ENCODE measurements at places on chromosomes 13 and 19.
A peak's percentile ranks its signal among the peaks of the same experiment; 100 is the strongest.

- DNase-seq = no peak
Observed at GRCh38 chr13:56586976-56587375, 553.7 kb upstream of the PRR20A start.

- no peak for DNase-seq
Observed at GRCh38 chr19:5358173-5358800, 17.7 kb upstream of the PTPRS start.

- DNase-seq = peak; percentile 91
Observed at GRCh38 chr19:47273313-47274070, 1.2 kb upstream of the INAFM1 start.

DNA sequence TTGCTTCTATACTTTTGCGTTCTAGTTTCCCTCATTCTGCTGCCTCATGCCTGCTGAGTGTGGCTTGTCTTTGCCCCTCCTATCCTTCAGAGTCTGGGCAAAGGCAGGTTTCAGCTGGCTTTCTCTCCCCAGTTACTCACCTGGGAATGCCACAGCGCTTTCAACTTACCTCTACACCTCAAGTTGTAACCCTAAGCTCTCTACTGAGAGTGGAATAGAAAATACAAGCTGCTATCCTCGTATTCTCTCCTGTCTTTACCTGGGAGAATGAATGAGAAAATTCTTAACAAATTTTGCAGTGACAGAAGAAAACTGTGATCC, 316.3 kb upstream of the KLF12 start:
- DNase-seq = peak; percentile 92

GRCh38 chr13:93345770-93346169, 119.2 kb downstream of the GPC6 start:
- DNase-seq = no peak

DNA sequence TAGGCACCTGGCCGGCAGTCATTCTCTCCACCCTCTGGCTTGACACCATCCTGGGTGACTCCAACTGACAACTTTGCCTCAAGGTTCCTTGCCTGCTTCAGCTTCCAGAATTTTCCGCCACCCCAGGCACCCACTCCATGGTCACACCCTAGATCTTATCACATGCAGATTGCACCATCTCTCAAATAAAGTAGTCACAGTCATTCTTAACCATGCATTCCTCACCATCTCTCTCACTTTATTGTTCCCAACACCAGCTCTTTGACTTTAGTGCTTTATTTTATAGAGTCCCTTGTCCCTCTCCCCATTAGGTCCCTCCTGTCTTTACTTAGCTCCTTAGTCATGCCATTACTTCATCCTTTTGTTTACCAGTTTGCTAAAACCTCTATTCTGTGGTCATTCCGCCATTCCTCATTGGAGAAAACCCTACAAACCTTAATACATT, 351.7 kb downstream of the SPRY2 start:
- peak; percentile 62 for DNase-seq

DNA sequence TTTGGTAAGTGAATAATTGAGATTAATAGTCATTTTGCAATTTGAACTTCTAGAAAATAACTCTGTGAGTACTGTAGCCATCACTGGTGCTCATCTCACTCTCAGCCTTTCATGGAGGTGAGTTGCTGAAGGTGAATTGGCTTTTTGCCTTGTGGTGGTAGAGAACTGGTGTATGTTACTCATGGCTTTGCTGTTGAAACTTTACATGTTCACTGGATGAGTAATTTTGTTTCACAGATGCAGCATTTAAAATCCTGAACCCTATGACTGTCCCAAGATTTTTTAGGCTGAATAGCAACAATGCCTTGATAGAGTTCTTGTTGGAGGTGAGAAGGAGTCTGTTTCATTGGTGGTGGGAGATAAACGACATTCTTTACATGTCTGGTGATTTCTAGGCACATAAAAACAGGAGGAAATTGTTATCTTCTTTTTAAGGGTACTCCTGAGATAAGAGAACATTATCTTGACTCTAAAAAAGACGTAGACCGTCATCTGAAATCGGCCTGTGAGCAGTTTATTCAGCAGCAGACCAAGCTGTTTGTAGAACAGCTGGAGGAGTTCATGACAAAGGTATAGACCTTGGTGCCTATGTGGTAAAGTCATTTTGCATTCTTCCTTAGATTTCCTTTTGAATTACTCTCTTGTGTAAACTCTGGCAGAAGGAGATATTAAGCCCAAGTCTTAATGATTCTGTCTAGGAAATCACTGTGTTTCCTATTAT, 53.9 kb downstream of the COG3 start:
- peak; percentile 94 for DNase-seq

DNA sequence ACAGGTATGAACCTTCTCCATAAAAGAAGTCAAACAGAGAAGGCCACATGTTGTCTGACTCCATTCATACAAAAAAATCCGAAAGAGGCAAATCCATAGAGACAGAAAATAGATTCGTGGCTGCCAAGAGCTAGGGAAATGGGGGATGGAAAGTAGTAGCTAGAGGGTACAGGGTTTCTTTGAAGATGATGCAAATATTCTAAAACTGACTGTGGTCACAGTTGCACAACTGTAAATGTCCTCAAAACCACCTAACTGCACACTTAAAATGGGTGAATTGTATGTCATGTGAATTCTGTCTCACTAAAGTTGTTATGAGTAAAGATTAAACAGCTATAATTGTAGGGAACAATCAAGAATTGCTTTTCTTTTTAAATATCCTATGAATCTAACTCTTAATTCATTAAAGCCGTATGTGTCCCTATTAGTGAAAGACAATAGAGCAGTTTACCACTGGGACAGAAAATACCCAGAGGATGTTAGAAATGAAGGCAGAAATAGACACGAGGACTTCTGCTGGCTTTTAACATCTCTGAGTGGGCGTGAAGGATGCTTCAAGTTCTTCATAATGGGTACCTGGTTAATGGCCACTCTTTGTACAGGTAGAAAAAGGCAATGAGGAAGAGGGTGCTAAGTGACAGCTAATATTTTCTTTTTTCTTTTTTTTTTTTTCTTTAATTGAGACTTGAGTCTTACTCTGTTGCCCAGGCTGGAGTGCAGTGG, 21.2 kb downstream of the INSR start:
- no peak for DNase-seq

DNA sequence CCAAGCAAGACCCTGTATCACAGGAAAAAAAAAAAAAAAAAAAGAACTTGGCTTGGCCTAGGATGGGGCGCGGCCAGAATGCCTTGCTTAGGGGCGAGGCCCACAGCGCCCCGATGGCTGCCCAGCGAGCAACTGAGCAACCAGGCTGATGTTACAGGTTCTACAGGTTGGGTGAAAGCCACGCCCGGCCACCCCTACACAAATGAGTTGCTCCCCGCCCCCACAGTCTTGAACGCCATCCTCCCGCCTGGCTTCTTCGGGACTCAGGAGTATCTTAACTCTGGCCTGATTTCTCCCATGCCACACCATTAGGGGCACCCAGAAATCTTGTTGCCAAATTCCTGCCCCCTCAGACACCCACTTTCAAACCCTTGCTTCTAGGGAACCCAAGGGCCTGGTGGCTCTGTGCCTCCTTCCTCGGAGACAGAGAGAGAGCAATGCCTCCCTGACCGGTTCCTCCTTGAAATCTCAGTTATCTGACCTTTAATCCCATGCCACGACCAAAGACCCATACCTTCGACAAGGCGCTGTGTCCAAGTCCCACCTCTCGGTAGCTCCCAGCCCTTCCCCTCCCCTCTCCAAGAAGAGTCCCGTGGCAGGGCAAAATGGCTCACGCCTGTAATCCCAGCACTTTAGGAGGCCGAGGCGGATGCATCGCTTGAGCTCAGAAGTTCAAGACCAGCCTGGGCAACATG, 1.1 kb upstream of the CBLC start:
- DNase-seq = peak; percentile 100

GRCh38 chr13:52776726-52777125, 37.1 kb upstream of the CNMD start:
- DNase-seq = no peak

DNA sequence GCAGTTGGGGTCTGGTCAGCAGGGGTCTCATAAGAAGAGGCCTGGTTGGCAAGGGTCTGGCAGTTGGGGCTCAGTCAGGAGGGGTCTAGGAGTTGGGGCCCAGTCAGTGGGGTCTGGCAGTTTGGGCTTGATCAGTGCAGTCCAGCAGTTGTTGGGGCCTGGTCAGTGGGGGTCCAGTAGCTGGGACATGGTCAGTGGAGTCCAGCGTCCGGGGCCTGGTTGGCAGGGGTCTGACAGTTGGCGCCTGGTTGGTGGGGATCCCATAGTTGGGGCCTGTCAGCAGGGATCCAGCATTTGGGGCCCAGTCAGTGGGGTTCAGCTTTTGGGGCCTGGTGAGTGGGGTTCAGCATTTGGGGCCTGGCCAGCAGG, 60.5 kb upstream of the TPM4 start:
- no peak for DNase-seq

- no peak for DNase-seq
Observed at GRCh38 chr13:32047793-32048192, 16.2 kb downstream of the FRY start.

DNA sequence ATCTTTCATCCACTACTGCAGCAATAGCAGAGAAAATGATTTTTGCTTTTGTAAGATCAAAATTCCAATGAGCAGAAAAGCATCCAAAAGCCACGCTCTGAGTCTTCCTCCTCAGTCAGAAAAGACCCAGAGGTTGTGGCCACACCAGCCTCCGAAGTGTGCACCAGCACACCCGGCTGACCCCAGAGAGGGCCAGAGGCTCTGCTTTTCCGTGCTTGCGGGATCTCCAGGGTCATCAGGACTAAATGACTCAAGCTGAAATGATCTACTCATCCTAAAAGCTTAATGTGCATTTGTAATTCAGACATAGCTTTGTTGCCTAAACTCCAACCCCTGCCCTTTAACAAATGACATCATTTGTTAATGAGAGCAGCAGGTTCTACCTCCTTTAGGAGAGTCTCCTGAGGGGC, 16.5 kb downstream of the RXFP2 start:
- no peak for DNase-seq

DNA sequence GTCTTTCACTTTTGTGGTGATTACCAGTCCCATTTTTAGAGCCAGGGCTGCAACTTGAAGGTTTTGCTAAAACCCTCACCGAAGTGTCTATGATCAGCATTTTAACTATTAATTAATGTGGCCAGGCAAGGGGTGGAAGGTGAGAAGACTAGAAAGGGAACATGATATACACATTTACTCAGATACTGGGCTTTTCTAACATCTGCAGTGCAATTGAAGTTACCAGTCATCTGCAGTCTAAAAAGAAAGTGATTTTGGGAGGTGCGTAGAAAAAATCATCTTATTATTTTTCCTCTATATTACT, 481 bp downstream of the ALOX5AP start:
- DNase-seq = no peak

DNA sequence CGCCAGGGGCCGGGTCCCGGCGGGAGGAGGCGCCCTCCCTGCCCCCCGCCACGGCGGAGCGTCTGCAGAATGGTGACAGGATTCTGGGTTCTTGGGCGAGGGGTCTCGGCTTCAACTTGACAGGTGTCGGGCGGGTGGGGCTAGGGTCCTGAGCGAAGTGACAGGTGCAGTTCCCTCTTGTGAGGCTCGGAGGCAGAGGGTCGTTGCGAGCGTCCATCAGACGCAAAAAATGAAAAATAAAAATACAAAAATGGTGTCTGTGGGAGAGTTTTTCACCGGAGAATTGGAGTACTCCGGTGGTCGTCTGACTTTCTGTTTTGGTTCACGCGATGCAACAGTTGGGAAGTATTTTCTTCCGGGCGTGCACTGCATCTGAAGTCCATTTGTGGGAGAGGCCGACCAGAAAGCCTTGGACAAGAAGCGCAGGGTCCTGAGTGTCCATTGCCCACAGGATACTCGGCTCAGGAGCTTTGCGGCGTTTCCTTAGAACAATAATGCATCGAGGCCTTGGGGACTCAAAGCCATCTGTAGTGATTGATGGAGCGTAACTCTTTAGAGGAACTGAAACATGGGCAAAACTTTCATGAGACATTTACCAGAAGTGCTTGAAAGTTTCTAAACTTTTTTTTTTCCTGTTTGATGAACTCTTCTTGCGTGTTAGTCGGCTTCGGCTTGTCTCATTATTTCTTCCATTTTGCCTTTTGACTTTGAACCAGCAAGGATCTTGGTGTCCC, 759 bp downstream of the RB1 start:
- peak; percentile 36 for DNase-seq

DNA sequence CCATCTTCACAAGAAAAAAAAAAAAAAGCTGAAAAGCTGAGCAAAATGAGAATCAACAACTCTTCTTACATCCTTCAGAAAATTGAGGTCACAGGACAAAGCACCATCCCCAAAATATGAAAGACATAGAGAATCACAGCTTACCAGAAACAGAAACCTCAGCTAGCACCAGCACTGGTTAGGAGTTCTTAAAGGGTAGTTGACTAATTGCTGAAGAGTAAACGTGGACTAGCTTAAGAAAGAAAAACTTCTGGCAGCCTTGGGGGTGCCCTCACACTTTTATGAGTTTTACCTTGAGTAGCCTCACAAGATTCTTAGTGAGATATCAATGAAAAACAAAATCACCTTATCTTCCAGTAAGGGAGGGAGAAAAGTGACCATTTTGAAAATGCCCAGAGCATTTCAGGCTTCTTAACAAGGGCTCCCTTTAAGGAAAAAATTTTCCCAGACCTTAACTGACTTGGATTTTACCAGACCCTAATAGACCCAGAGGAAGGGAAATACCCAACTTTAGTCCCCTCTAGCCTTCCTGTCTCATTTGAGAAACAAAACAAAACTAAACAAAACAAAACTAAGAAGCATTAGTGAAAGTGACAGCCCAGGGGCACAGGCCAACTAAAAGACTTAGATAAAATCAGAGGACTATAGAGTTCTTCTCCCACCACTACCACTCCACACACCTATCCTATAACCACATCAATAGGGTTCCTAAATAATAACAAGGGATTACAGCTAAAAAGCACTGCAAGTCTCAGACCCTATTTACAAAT, 888.6 kb downstream of the DIAPH3 start:
- no peak for DNase-seq

GRCh38 chr13:79682164-79682563, 201.2 kb downstream of the NDFIP2 start:
- no peak for DNase-seq

DNA sequence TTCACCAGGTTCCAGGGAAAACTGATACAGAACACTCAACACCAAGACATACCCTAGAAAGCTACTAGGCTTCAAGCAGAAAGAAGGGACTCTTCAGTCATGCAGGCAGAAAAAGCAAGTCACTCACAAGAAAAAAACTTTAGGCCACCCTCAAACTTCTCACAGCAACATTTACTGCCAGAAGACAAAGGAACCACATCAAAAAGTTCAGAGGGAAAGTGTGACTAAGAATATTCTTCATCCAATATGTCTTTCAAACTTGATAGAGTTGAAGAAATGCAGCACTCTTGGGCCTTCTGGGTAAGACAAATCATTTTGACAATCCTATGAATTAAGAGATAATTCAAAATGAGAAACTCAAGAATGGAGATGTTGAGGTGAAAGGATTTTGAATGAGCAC, 7.7 kb downstream of the DZIP1 start:
- no peak for DNase-seq

DNA sequence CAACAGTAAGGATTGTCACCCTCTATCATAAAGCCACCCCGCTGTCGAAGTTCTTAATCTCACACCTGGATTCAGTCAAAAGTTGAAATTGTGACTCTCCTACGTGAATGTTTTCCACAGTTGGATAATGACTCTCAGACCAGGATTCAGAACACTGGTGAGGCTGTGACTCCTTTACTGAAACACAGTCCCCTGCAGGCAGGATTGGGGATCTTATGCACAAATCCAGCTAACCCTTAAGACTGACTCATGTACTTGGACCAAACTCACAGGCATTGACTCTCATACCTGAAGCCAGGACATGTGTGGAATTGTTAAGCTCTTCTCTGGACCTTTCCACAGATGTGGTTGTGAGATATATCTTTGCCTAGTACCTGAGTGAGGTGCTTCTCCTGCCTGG, 46.8 kb downstream of the ZNF85 start:
- peak; percentile 15 for DNase-seq

Measured in epithelial cell of esophagus (primary cell).